Iris pigment epithelial cell (primary cell): ENCODE measurements at places on chromosomes 4 and X.
A peak's percentile ranks its signal among the peaks of the same experiment; 100 is the strongest.

DNA sequence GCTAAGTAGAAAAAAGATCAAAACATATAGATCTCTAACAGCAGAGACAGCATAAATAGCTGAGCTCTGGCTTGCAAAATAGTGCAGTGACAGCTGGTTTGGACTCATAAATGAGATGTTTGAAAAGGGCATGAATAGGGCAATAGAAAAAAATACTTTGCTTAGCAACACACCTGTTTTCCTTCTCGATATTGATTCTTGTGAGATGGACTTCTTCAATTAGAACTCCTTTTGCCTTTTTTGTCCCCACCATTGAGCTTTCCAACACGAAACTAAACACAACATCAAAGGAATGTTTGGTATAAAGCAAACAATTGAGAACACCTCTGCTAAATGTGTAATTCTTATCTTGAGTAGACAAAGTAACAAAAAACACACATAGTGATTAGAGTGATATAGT, 726.3 kb downstream of the RAPGEF2 start:
- no peak for DNase-seq

- DNase-seq, result peak; percentile 52
Observed at GRCh38 chr4:109559625-109559982, 442 bp upstream of the MCUB start.

DNA sequence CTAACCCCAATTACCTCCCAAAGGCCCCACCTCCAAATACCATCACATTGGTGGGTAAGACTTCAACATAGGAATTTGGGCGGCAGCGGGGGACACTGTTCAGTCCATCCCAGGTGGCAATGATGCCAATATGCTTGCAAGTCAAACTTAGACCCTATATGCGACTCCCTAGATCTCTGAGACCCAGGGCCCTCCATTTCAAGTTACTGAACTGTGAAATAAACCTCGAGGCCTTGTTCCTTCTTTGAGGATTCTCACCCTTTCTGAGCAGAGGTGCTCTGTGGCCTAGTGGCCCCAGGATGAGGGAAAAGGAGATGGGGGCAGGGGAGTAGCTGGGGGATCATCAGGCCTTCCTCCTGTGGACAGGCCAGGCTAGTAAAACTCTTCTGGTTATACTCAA, 44.7 kb downstream of the CNGA2 start:
- DNase-seq, result no peak

GRCh38 chrX:74230094-74230493, 73.9 kb upstream of the ZCCHC13 start:
- no peak for DNase-seq

DNA sequence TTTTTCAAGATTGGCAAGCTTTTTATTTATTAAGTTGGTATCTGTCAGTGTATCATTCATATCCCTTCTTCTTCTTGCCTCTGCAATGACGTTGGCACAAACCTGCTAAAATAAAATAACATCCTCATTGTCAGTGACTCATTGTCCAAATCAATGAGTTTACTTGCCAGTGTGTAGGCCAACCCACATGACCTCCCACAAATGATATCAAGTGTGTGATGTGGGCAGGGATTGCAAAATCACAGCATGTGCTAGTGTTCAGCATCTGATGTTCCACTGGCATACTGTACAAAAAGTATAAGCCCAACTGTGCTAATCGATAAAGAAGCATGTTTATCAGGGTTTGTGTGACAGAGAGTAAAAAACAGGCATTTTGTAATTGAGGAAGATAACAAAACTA, 25.5 kb downstream of the GPAT3 start:
- DNase-seq, result peak; percentile 67

GRCh38 chr4:11966782-11967181, 538.1 kb upstream of the HS3ST1 start:
- DNase-seq, result no peak

DNA sequence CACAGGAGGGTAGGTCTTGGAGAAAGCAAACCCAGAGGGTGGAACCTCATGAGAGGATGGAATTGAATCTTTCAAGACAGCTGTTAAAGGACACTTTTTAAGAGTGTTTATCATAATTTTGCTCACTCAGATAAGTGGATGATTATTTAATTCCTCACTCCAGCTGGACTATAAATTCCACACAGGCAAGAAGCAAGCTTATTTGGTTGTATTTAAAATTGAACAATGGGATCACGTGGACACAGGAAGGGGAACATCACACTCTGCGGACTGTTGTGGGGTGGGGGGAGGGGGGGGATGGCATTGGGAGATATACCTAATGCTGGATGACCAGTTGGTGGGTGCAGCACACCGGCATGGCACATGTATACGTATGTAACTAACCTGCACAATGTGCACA, 116.3 kb downstream of the DHRSX start:
- no peak for DNase-seq

DNA sequence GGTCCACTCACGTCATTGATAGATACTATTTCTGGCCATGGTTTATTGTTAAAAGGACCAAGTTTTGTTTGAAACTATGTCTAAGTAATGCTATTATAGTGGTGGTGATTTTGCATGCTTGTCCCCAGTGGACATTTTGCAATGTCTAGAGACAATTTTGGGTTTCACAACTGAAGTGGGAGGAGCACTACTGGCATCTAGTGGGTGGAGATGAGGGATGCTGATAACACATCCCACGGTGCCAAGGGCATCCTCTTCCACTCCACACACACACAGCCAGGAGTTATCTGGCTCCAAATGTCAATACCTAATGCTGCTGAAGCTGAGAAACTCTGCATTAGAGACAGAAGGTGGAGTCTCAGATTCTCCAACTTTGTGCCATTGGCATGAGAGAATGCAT, 131.2 kb downstream of the FRMPD4 start:
- no peak for DNase-seq

- peak; percentile 8 for DNase-seq
Observed at GRCh38 chr4:169342906-169343564, 72.3 kb upstream of the SH3RF1 start.

GRCh38 chr4:61549336-61549735, 349.2 kb downstream of the ADGRL3 start:
- DNase-seq, result no peak

DNA sequence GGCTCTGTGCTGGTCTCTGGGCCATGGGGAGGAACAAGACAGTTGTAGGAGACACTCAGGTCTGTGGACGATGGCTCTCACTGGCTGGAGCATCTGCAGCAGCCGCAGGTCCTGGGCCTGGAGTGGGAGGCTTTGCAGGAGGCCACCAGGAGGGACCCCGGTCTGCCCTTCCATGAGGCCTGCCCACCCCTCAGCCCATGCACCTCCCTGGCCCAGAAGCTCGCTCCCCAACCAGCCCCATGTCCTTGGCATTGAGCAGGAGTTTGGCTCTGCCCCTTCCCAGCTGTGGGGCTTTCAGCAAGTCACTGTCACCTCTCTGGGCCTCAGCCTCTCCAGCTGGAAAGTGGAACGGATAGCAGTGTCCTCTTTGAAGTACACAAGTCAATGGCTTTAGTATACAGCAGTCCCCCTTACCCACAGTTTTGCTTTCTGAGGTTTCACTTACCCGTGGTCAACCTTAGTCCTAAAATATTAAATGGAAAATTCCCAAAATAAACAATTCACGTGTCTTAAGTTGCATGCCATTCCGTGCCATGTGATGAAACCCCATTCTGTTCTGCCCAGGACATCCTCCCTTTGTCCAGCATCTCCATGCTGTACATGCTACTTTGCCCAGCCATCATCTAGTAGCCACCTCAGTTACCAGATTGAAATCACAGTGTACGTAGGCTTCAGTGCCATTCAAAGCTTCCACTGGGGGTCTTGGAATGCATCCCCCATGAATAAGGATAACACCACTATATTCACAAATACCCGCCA, 104.0 kb downstream of the CPZ start:
- no peak for DNase-seq

DNA sequence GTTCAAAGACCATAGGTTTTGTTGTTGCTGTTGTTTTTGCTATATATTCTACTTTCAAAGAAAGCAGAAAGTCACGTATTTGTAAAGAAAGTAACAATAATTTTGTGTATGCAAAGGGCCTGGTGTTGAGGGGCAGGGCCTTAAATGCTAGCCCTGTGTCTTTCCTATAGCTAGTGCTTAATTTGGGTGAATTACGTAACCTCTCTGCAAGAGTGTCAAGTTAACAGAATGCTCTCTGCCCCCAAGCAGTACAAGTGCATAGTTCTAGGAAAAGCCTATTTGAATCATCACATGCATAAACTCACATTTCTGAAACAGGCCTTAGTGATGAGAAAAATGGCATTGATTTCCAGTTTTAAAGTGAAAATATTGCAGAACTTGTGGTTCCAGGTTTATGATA, 663.6 kb downstream of the STIM2 start:
- DNase-seq, result no peak

GRCh38 chr4:145716661-145717200, 36.8 kb downstream of the C4orf51 start:
- no peak for DNase-seq

- DNase-seq, result no peak
Observed at GRCh38 chr4:177384856-177385397, 57.3 kb downstream of the AGA start.

DNA sequence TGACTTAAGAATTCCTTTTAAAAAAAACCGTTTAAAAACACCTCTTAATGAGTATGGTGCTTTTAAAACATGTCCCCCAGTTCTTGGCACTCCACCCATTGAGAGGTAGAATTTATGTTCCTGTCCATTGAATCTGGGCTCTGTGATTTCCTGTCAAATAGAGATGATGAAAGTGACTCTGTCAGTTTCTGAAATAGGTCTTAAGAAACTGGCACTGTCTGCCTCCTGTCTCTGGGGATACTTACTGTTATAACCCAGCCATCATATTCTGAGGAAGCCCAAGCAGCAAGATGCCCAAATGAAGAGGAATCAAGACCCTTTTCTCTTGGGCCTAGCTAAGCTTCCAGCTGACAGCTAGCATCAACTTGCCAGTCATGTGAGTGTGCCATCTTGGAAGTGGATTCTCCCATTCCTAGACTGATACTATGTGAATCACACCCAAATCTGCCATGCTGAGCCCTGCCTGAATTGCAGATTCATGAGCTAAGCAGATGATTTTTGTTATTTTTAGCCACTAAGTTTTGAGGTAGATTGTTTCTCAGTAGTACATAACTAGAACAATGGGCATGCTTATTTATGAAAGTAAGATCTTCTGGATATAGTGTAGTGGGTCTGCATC, 22.8 kb downstream of the C4orf54 start:
- DNase-seq, result no peak

DNA sequence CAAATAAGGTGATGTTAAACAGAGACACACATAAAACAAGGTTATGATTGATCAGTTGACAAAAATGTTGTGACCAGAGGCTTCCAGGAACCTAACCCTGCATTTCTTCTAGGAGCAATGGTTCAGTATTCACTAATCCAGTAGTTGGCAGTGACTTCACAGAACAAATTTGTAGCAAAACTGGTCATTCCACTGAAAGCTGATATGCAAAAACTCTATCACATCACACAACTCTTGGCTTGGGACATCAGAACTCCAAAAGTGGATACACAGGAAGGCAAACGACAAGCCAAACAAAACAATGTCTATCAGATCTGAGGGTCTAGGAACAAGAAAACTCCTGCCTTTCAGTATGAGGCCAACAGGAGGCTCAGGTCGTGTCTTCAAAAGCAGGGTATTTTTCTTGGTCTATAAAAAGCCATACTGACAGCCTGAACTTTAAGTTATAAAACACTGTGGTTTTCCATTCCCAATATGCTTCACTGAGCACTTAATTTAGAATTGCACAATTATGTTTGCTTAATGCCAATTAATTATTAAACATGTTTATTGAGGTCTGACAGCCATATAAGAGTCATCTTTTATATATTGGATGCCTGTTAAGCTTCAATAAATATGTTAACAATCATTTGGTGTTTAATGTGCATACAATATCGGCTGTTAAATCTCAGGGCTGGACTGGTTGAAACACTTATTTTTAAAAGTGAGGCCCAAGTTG, 45.6 kb downstream of the SOD3 start:
- DNase-seq, result no peak

DNA sequence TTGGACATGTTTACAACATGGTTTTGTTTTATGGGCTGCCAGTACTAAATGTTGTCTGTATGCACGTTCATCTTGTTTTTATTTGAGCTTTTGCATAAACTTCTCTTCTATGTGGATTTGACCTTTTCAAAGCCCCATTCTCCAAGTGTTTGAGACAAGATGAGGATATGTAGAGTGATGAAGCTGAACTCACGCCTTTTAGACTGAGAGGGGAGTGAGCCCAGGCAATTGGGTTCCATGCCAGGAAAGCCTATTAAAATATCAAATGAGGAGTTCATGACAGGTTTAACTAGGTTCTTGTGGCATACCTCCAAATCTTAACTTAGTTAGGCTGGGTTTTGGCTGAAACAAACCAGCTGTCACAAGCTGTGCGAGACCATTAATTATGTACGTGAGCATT, 170.4 kb upstream of the LDB2 start:
- DNase-seq, result no peak

GRCh38 chr4:148021686-148022085, 289.8 kb downstream of the ARHGAP10 start:
- DNase-seq, result no peak

DNA sequence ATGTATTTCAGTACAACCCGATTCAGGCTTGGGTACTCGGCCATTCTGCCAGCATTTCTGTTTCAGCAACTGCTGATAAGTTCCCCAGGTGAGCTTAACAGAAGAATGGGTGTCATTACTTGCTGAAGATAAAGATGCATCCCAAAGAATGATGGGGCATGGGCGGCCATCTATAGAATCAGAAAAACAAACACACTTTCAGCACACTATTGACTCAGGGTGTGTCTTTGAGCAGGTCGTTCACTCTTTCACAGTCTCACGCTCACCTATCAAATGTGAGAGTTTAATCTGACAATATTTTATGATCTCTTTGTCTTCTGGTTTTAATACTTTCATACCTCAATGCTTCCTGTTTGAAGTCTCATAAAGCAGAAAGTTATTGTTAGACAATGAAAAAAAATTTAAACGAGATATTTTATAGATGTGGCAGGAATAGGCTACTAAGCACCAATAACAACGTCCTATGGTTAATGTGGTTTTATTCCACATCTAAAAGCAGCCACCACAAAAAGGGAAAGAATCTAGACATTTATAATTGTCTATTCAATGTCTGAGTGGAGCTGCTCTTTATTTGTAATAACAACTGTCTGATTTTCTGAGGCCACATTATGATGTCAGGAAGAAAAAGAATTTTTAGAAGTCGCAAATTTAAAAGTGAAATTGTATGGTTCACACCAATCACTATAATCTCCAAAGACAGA, 17.0 kb downstream of the GASK1B start:
- DNase-seq, result no peak

DNA sequence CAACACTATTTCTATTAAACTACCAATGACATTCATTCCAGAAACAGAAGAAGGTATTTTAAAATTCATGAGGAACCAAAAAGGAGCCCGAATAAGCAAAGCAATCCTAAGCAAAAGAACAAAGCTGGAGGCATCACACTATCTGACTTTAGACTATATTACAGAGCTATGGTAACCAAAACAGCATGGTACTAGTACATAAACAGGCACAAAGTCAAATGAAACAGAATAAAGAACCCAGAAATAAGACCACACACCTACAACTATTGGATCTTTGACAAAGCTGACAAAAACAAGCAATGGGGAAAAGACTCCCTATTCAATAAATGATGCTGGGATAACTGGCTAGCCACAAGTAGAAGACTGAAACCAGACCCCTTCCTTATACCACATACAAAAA, 122.3 kb downstream of the ITIH6 start:
- DNase-seq, result no peak
